RWPE1 (cell line): ENCODE measurements at places on chromosomes 7 and 10.

DNA sequence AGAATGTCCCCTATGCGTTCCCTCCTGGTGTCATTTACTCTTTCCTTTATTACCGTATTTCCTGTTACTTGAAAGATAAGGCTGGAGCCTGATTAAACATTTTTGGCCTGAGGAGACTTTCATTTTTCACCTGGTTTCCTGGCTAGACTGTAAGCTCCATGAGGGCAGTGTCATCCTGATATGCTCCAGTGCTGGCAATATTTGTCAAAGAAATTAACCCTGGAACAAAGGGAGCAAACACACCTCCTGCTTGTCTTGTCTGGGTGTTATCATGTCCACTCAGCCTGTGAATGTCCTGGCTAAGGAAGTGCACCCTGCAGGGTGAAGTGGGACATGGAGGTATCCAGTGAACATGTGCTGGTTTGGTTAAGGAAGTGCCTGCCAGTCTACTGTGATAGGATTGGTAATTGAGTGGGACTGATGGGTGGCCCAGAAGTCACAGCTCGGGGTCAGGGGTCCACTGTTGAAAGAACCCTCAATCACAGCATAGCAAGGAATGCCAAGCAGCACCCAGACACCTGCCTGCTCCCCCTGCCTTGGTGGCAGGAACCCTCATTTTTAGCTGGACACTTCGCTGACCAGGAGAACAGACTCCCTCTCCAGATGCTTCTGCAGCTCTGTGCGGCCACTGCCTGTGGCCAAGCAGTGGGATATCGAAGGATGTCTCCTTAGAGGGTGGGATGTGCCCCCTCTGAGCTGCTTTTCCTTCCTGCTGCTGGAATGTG lies 20.9 kb upstream of the PPIA start:
- DNase-seq: no peak

GRCh38 chr7:144738708-144739314 lies 97.0 kb downstream of the TPK1 start:
- peak; percentile 1 for DNase-seq

- DNase-seq: no peak
Observed at GRCh38 chr10:133359554-133359971, 1.7 kb upstream of the FUOM start.

GRCh38 chr7:9488555-9488954 lies 1055.1 kb downstream of the NXPH1 start:
- DNase-seq: peak; percentile 8

DNA sequence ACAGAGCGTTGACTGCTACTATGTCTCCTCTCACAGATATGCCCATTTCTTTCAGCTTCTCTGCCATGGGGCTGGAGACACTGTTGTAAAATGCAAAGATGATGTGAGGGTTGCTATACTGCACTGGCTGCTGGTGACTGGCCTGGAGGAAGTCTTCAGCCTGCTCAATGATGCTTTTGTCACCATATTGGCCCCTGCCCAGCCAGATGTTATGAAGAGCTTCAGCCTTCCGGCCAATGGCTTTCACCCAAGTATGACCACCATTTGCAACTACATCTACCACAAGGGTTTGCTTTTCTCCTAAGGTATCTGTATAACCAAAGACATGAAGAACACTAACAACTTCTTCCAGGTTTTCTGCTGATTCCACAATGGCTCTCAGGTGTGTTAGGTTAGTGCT lies 1.6 kb downstream of the C7orf25 start:
- no peak for DNase-seq

DNA sequence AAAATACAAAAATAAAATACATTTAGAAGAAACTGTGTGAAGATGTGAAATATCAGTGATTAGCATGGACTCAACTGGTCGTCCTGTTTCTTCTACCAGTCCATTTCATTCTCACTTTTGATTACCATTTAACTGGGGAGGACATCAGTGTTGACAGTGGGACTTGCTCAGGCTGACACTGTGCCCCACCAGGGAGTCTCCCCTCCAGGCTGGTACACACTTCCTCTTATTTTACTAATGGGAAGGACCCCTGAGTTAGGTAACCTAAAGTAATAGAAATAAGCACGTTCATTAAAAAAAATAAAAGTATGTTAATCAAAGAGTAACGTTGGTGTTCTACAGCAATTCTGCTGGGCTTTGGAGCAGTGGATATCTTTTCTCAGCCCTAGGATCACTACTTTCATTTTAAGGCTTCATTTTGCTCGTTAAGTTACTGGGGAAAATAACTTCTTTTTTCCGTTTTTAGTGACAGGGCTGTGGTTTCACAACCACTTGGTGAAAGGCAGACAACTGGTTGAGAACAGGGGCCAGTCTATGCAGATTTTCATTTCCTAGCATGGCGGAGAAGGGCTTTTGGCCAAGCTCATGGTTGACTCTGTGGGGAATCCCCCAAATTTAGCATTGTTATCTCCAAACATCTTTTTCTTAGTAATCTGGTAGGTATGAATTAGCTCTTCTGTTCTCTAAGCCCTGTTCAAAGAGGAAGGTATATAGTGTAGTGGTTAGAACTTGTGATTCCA lies 2.1 kb downstream of the SNX10 start:
- DNase-seq: no peak
